ENCODE measurements at places on chromosomes 11 and 22. TPM values are rescaled to one million over a fixed set of nuclear protein-coding genes. Genes with fewer than 3 reads are reported as not detected.

DNA sequence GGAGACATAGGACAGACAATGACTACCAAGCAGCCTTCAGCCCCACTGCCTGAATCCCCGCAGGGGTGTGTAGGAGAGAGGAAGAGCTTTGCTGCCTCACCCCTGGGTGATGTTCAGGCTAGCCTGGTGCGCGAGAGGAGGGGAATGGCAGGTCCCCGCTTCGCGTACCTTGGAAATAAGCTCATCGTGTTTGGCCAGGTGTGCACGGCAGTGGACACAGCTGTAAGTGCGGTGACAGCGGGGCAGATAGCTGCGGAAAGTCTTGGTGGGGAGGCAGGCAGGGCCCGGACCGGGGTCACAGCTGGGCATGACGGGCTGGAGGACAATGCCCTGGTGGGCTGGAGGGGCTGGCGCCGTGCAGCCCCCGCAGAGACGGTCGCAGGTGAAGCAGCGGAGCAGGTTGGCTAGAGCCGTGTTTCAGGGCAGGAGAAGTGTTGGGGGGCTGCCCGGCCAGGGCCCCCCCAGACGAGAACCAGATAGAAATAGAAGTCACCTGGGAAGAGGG, 2.9 kb downstream of the YPEL4 start:
- DNase-seq, result no peak

DNA sequence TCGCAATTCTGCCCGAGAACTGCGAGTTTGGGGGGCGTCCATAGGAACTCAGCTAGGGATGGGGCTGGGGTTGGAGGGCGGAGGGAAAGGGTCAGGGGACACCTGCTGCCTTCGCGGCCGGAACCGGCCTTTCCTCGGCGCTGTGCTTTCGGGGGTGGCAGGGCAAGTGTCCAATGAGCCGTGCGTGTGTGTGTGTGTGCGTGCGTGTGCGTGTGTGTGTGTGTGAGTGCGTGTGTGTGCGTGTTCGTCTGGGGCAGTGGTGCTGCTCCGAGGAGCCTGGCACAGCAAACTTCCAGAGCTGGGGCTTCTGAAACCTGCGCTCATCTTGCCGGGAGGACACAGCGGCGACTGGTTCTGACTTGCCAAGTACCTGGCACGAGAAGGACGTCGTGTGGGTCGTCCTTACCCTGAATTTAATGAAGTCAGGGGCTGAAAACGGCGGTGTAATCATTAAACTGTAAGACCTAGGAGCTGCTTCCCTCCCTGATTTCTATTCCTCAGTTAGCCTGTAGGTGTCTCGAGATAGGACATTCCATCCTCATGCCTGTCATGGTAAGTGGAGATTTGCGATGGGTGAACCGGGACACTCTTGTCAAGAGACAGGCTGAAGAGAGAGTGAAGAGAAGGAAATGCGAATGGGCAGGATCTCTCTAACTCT, 27.0 kb upstream of the AMOTL1 start:
- DNase-seq, result peak; percentile 45

The SIPA1 gene
- total RNA-seq, result 10.9 TPM

The PLEKHA7 gene
- 0.72 TPM for total RNA-seq
